ENCODE measurements at places on chromosomes 7 and 10. TPM values are rescaled to one million over a fixed set of nuclear protein-coding genes. Genes with fewer than 3 reads are reported as not detected.

- DNase-seq: no peak
Measured at GRCh38 chr10:124829447-124830115, 28.0 kb downstream of the ABRAXAS2 start.

GRCh38 chr10:77406764-77407430, 230.7 kb downstream of the KCNMA1 start:
- DNase-seq: no peak

DNA sequence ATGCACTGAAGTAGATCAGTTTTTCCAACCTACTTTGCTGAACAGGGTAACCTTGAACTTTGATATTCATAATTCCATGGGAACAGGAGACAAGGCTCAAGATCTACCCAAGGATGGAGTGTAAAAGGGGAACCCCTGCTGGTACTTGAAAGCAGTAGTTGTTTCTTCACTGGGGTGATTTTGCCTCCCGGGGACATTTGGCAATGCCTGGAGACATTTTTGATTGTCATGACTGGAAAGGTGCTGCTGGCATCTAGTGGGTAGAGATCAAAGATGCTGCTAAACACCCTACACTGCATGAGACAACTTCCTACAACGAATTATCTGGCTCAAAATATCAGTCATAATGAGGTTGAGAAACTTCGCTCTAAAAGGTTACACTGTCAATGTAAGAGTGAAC, 214.8 kb upstream of the CTBP2 start:
- DNase-seq: no peak

GRCh38 chr10:69142983-69143382, 19.0 kb downstream of the VPS26A start:
- DNase-seq: no peak

DNA sequence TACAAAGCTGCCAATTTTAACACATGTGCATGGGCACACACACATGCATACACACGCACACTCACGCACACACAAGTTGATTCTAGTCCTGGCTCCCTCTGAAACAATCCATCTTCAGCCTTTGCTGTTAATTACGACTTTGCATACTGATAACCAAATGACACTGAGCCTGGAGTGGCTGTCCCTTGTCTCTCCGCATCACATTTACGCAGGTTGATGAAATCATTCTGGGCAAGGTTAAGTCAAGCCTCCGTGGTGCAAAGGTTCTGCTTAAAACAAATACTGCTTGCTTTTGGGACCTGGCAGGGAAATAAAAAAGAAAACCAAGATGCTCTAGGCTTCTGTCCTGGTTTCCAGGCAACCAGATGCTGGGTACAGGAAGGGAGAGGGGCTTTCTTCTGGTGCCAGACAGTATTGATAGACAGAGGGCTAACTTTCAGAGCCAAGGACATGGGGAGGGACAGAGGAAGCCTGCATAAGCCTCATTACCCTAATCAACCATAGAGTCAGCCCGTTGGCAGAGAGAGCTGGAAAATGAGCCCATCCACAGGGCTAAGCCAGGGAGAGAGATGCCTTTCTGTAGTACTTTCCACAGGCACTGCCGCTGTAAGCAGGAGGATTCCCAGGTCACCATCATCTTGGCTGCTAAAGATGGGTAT, 233.0 kb downstream of the WDR11 start:
- DNase-seq: no peak

Gene CYP3A4
- total RNA-seq: not detected
